Type B pancreatic cell (in vitro differentiated cells): ENCODE measurements at places on chromosomes 7 and 10. TPM values are rescaled to one million over a fixed set of nuclear protein-coding genes. Genes with fewer than 3 reads are reported as not detected.

The TTYH3 gene
- 124 and 166 TPM in 2 replicates for total RNA-seq

The NPTX2 gene
- 14.2 and 24.6 TPM in 2 replicates for total RNA-seq

The ZNF853 gene
- total RNA-seq = 5.0 and 9.2 TPM in 2 replicates

The INHBA gene
- total RNA-seq = 19.9 and 29.3 TPM in 2 replicates

The CFAP70 gene
- total RNA-seq = 4.9 and 9.7 TPM in 2 replicates

The VSTM2A gene
- 21.6 and 30.7 TPM in 2 replicates for total RNA-seq

The NPC1L1 gene
- 8.8 and 11.0 TPM in 2 replicates for total RNA-seq

The LIPN gene
- total RNA-seq = 0.24 and 1.5 TPM in 2 replicates

The DNAJC12 gene
- total RNA-seq = 15.7 and 19.4 TPM in 2 replicates

The PRKG1 gene
- 7.4 and 12.3 TPM in 2 replicates for total RNA-seq

The FMC1 gene
- 13.9 and 15.2 TPM in 2 replicates for total RNA-seq

The ZKSCAN1 gene
- 157 and 170 TPM in 2 replicates for total RNA-seq

The ELN gene
- 8.8 TPM in 1 of 2 replicates, not detected in the other for total RNA-seq

The SPDYE18 gene
- 0.36 TPM in 1 of 2 replicates, not detected in the other for total RNA-seq

The SLC26A5 gene
- total RNA-seq = not detected in 2 replicates

The UMAD1 gene
- total RNA-seq = 9.0 and 10.5 TPM in 2 replicates

The TLL2 gene
- total RNA-seq = 0.55 and 0.85 TPM in 2 replicates

The LRRC72 gene
- not detected in 2 replicates for total RNA-seq

The HYCC1 gene
- 26.7 and 32.9 TPM in 2 replicates for total RNA-seq

The UPF2 gene
- 21.8 and 25.8 TPM in 2 replicates for total RNA-seq

The NACAD gene
- total RNA-seq = 7.3 and 12.5 TPM in 2 replicates

The VSTM4 gene
- 0.12 and 2.6 TPM in 2 replicates for total RNA-seq

The OR6B1 gene
- total RNA-seq = not detected in 2 replicates

The RBP4 gene
- 30.3 and 54.3 TPM in 2 replicates for total RNA-seq

The TMEM229A gene
- 0.19 and 0.33 TPM in 2 replicates for total RNA-seq

The WDR37 gene
- total RNA-seq = 16.2 and 17.6 TPM in 2 replicates

The SVOPL gene
- total RNA-seq = 0.81 TPM in 1 of 2 replicates, not detected in the other

The ADRA2A gene
- 16.1 and 19.3 TPM in 2 replicates for total RNA-seq

The HOXA5 gene
- total RNA-seq = 55.0 and 77.7 TPM in 2 replicates

The PDSS1 gene
- total RNA-seq = 13.6 and 14.1 TPM in 2 replicates

The VAX1 gene
- total RNA-seq = 0.58 TPM in 1 of 2 replicates, not detected in the other

The GRM3 gene
- total RNA-seq = 0.46 and 0.79 TPM in 2 replicates

The CRYGN gene
- total RNA-seq = 0.67 and 1.3 TPM in 2 replicates

The ANKRD30A gene
- not detected in 2 replicates for total RNA-seq

The HOGA1 gene
- total RNA-seq = 0.57 and 2.1 TPM in 2 replicates

The HHEX gene
- total RNA-seq = 6.6 and 6.7 TPM in 2 replicates

The INMT gene
- total RNA-seq = not detected in 2 replicates

The STK31 gene
- total RNA-seq = 0.43 and 0.74 TPM in 2 replicates

The PKD2L1 gene
- total RNA-seq = 0.26 TPM in 1 of 2 replicates, not detected in the other

The ANKRD61 gene
- 0.31 TPM in 1 of 2 replicates, not detected in the other for total RNA-seq

The EBF3 gene
- total RNA-seq = 0.81 and 26.1 TPM in 2 replicates

The CYP17A1 gene
- 0.14 TPM in 1 of 2 replicates, not detected in the other for total RNA-seq

The PRDX3 gene
- 95.0 and 126 TPM in 2 replicates for total RNA-seq

The LRRN3 gene
- 4.9 and 12.9 TPM in 2 replicates for total RNA-seq
